ENCODE measurements at places on chromosomes 2 and 18. TPM values are rescaled to one million over a fixed set of nuclear protein-coding genes. Genes with fewer than 3 reads are reported as not detected.

- no peak for DNase-seq
Measured at GRCh38 chr18:4444306-4444705, 10.8 kb downstream of the DLGAP1 start.

- no peak for DNase-seq
Measured at GRCh38 chr18:43279015-43279744, 1.9 kb upstream of the SYT4 start.

The GPAT2 gene
- total RNA-seq = 2.9 TPM

GRCh38 chr2:143787674-143788073 lies 658.5 kb downstream of the ARHGAP15 start:
- DNase-seq = no peak

The CCDC141 gene
- 8.2 TPM for total RNA-seq

DNA sequence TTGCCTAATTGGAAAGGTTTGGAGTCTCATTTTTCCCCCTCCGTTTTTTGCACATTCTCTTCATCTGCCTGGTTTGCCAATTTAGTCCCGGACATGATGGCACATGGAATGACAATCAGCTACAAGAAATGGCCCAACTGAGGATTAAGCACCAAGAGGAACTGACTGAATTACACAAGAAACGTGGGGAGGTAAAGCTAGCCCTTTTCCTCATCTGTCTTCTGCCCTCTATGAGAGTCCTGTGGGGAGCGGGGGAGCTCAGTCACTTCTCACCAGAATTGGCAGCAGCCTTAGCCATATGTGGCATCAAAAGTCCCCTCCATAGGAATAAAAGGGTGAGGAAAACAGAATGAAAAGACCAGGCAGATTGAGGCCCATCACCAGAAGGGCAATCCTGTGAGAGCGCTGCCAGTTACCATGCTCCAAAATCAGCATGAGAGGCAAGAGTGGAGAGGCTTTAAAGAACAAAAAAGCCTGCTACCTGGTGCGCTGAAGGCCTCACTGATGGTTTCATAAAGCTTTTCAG lies 11.6 kb downstream of the ATG16L1 start:
- no peak for DNase-seq

DNA sequence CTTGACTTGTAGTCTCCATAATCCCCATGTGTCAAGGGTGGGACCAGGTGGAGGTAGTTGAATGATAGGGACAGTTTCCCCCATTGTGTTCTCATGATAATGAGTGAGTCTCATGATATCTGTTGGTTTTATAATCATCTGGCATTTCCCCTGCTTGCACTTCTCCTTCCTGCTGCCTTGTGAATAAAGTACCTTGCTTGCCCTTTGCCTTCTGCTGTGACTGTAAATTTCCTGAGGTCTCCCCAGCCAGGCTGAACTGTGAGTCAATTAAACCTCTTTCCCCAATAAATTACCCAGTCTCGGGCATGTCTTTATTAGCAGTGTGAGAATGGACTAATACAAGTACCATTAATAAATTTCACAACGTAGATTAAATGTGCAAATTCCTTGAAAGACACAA lies 102.3 kb upstream of the EPB41L5 start:
- DNase-seq = no peak

The UGT1A3 gene
- not detected for total RNA-seq

The SLC5A7 gene
- not detected for total RNA-seq

GRCh38 chr18:47983946-47984345 lies 53.5 kb upstream of the SMAD2 start:
- no peak for DNase-seq

The IL1F10 gene
- not detected for total RNA-seq

DNA sequence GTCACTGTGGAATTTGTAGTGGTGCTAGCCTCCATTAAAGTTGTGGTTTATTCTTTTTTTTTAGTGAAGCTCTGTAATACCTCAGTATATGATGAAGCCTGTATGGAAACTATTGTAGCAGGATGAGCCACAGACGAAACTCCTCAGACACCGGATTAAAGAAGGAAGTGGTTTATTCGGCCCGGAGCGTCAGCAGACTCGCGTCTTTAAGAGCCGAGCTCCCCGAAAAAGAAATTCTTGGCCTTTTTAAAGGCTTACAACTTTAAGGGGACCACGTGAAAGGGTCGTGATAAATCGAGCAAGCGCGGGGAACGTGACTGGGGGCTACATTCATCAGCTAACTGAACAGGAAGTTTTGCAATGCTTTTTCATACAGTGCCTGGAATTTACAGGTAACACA lies 8.1 kb upstream of the CCL20 start:
- peak; percentile 57 for DNase-seq

DNA sequence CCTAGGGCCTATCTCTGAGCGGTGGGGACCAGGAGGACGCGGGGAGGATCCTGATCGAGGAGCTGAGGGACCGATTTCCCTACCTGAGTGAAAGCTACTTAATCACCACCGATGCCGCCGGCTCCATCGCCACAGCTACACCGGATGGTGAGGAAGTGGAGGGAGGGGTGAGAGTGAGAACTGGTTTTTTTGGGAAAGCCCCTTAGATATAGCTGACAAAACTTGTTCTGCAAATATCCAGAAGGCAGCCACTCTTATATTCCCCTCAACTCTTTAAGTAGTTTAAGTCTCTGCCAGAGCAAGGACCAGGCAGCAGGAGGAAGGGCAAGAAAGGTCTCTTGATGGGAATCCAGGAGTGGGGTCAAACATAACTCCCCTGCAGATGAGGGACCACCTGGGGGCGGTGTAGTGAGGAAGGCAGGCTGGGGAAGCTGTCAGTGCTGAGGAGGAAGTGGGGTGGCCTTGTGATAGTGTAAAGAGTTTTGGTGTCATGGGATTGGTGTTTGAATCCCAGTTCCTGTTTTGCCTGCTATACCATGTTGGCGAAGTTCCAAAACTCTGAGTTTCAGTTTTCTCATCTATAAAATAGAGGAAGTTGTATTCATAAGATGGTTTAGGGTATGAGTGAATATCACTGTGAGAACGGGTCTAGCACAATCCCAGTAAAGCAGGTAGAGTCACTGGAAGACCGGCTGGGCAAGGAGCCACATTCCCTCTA lies 3.4 kb downstream of the NAGK start:
- DNase-seq = peak; percentile 54

The RAX gene
- total RNA-seq = not detected

The MRO gene
- total RNA-seq = not detected

The MGAT4A gene
- 270 TPM for total RNA-seq

DNA sequence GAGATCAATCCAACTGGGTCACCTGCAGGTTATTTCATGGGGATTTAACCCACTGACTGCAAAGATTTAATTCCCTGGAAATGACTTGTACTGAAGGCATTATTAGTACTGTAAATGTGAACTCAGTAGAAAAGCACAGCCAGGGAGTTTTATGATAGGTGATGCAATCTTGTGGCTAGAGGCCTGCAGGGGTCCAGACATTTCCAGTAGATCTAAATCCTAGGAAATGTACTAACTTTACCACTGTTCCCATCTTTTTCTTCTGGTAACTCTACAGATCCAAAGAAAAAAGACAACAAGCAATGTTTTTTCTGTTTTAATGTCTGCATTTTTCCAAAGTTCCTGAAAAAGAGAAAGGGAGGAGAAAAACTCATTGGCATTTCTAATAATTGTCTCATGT lies 500.1 kb downstream of the ARHGAP15 start:
- no peak for DNase-seq

The IL36G gene
- not detected for total RNA-seq

DNA sequence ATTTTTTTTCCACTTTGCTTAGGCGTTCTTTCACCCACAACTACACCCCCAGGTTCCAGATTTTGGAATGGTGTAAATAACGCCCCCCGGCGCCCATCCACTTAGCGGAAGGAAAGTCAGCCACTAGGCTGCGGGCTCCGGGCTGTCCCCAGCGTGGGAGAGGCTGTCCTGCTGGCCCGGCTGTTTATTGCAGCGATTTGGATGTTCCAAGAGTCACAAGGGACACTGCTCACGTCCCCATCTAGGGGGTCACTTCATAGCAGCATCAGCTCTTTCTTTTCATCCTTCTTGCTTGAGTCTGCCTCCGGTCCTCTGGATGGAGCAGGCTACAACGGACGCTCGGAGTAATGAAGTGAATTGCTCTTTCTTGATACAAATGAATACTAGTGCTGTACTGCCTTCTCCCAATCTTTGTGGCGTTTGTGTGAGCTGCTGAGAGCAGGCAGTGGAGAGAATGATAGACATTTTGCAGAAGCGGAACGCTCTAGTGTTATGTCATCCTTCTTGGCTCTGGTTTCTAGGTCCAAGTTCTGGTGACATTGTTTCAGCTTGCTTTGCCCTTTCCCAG lies 50.7 kb upstream of the PAIP2B start:
- DNase-seq = no peak

DNA sequence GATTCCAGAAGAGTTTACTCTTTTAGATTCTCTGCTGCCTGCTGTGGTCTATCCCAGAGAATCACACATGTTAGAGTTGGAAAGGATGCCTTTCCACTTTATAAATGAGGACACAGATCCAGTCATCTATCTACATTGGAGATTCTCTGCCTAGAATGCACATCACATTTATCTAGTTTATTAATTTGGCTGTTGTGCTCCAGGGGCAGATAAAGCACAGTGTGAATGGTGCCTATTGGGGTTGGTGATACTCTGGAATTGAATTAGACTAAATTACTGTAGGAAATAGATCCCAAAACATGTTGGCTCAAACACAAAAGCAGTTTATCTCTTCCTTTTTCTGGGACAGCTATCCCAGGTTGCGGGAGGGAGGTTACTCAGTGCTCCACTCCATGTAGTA lies 14.9 kb downstream of the SIX2 start:
- no peak for DNase-seq

DNA sequence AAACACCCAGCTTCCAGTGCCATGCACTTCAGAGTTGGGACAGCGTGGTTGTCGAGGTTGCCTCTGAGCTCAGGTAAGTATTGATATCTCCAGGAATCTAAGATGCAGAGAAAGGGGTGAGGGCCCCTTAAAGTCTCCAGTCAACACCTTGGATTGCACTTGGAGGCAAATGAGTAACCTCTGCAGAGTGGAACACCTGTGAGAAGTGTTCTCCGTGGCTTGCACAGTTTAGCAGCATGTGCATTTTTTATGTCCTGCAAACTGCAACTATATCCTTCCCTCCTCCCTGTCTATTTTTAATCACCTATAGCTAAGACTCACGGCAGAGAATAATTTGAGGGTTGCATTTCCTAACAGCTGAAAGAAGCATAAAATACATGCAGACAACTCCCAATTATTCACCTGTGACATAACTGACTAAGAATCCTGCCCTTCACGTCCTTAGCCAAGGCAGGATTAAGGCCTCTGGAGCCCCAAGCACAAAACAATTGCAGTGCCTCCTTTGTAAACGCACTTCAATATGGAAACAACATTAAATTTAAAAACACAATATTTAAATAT lies 1.6 kb upstream of the ZNF385B start:
- DNase-seq = no peak

DNA sequence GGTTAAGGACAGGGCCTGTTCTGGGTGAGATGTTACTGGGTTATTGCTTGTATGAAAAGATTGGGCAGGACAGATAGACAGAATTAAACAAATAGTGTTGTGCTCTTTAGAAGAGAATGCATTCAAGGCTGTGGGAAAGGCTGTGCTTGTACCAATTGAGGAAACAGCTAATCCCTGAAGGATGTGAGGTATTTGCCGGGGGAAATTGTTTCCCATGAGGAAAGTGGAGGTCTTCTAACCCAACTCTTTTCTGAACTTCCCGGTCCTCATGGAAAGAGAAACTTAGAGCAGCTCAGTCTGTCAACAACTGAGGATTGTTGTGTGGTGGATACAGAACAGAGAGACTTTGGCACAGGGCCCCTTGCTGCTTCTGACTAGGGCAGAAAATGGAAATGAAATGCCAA lies 9.5 kb downstream of the SLC1A4 start:
- DNase-seq = no peak

DNA sequence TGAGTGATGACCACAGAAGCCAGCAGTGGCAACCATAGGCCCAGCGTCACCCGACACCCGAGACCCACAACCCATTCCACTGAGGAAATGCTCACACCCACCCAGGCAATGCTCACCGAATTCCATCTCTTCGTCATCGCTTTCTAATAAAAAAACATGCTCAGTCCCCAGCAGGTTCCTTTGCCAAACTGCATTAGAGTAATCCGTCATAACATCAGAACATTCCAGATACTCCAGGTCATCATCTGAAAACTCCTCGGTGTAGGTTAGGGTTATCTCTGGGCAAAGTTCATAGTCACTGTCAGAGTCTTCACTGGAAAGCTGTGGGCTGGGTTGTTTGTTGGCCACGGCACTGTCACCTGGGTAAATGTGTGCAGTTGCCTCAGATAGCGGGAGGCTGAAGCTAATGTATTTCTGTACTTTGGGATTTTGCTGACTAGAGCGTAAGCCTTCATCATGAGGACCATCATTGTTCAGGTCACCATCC lies 49.3 kb downstream of the ALPK2 start:
- DNase-seq = no peak

GRCh38 chr2:27664622-27665363 lies 1.1 kb downstream of the SLC4A1AP start:
- DNase-seq = no peak

GRCh38 chr18:44652722-44653121 lies 28.0 kb upstream of the SETBP1 start:
- DNase-seq = no peak

- no peak for DNase-seq
Measured at GRCh38 chr2:85678377-85678776, 10.4 kb upstream of the SFTPB start.

DNA sequence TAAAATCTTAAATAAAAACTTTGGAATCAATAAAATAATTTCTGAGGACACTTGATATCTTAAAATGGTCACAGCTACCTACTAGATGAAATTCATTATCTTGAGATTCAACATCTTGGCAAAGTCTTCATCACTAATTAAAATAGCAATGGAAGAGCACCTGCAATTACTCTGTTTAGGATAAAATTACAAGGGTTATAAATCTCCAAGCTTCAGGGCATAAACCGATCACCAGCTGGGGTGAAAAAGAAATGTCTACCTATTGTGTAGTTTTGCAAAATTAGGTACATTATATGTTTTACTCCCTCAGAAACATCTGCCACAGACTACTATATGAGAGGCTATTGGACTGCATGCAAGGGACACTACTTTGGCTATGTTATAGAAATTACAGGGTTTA lies 327.1 kb downstream of the CCDC178 start:
- DNase-seq = no peak

- no peak for DNase-seq
Measured at GRCh38 chr2:148565272-148565894, 79.2 kb upstream of the EPC2 start.

GRCh38 chr2:114496959-114497358 lies 54.5 kb downstream of the DPP10 start:
- DNase-seq = no peak

- no peak for DNase-seq
Measured at GRCh38 chr2:42504364-42505230, 10.8 kb upstream of the KCNG3 start.

The UPP2 gene
- not detected for total RNA-seq

The ANKRD53 gene
- total RNA-seq = not detected

DNA sequence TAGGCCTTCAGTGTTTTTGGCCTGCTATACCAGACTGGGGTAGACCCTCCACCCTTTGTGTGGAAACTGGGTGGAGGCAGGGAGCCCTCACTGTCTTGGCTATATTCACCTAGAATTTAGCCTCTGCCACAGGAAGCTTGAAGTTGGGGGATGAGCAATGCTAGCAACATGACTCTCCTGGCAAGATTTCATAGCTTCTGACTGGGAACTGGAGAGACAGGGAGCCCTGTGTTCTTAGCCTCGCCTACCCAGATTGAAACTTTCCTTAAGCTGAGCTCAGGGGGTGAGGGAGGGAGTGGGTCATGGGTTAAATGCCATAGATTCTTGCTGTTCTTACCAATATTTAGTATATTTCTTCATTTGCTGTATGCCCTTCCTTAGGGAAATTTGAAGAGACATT lies 46.8 kb upstream of the FAM98A start:
- no peak for DNase-seq

Measured in CD4-positive, alpha-beta memory T cell (primary cell).